ENCODE measurements at places on chromosomes 7 and 10.

DNA sequence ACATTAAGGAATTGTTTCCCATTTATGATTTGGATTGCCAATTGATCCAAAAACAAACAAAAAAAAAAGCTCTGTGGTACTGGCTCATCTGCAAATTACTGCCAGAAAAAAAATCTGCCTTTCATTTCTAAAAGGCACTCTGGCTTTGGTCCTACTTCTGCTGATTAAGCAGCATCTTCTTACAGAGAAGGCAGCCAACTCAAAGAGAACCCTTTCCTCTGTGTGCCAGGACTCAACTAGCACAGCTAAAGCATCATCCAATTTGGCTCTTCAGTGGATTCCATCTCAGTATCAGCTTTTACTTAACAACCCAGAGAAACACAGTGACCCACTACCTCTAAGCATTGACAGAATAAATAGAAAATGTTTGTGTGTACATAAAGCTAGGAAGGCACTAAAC lies 80.6 kb downstream of the GSAP start:
- DNase-seq: peak; percentile 85

DNA sequence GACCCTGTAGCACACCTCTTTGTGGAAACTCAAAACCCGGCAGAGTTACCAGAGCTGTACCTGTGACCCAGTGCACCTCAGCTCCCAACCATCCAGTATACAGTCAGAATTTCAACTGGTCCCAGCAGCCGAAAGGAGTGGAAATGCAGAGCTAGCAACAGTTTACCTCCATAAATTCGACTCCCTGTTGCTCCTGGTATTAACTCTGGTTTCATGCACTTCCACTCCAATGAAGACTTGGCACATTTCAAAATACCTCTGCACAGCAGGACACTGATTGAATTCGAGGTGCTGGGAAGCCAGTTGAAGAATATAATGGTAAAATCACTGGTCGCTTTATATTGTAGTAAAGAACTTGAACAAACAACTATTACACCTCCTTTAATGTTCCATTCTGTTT lies 17.9 kb upstream of the TIAL1 start:
- no peak for DNase-seq

DNA sequence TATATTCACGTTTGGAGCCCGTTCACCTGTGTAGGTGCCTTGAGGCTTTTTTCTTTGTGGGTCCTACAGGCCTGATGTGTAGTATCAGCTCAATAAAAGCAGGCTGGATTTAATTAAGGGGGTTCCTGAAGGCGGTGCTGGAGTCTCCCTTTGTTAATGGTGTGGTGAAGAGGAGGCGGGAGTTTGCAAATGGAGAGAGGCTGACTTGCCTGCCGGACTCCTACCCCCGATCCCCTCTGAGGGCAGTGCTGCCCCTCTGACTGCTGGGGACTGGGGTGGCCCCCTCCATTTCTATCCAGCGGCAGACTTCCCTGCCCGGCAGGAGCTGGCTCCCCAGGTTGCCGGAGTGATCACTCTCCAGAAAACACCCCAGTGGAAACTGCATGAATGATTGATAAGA lies 45.1 kb downstream of the ZMIZ1 start:
- no peak for DNase-seq

DNA sequence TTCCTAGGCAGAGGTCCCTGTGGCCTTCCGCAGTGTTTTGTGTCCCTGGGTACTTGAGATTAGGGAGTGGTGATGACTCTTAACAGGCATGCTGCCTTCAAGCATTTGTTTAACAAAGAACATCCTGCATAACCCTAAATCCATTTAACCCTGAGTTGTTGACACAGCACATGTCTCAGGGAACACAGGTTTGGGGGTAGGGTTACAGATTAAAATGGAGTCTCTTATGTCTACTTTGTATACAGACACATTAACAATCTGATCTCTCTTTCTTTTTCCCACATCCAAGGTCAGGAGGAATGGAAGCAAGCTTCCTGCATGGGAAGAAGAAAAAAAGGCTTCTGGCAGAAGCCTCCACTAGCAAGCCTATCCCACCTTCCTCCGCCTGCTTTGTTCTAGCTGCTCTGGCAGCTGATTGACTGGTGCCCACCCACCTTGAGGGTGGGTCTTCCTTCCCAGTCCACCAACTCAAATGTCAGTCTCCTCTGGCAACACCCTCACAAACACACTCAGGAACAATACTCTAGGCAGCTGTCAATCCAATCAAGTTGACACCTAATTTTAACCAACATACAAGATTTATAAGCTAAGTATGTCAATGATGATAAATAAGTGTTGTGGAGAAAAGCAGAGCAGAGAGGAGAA lies 176.5 kb upstream of the CCZ1B start:
- no peak for DNase-seq

GRCh38 chr7:27112955-27113949 lies 10.8 kb upstream of the HOXA2 start:
- peak; percentile 90 for DNase-seq

- no peak for DNase-seq
Measured at GRCh38 chr10:34543716-34544115, 271.4 kb downstream of the PARD3 start.

- DNase-seq: peak; percentile 70
Measured at GRCh38 chr10:17951868-17952371, at the start of gene SLC39A12. Gene SLC39A12 (plus strand): TSS chr10:17951918. CDS start chr10:17953277, 1,359 bp downstream.

DNA sequence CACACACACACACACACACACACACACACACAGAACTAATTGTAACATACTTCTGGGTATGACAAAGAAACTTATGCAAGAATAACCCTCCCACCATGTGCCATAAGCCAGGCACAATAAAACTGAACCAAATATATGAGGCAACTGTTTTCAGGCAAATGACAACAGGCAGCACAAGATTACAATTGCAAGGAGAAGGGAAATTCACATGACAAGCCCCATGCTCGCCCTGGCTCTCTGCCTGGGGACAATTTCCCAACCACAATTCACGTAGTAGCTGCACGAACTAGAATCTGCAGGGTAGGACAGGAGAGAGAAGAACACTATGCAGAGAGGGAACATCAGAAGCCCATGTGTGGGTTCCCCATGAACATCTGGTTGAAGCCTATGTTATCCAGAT lies 143.3 kb downstream of the CALN1 start:
- DNase-seq: no peak

DNA sequence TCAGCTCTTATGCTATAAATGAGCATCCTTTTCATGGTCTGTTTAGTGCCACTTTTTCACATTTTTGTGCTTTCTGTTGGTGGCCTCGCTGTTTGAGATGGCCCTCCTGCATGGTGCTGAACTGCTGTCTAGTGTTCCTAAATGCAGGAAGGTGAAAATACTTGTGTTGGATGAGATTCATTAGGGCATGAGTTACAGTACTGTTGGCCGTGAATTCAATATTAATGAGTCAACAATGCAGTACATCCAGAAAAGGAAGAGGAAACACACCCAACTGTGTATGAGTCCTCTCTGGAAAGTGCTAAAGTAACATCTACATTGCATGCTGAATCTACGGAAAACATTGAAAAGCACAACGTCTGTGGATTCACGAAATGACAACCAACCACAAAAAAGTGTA lies 124.0 kb downstream of the HERPUD2 start:
- DNase-seq: no peak

- DNase-seq: no peak
Measured at GRCh38 chr7:125568799-125569198, 639.2 kb upstream of the POT1 start.

DNA sequence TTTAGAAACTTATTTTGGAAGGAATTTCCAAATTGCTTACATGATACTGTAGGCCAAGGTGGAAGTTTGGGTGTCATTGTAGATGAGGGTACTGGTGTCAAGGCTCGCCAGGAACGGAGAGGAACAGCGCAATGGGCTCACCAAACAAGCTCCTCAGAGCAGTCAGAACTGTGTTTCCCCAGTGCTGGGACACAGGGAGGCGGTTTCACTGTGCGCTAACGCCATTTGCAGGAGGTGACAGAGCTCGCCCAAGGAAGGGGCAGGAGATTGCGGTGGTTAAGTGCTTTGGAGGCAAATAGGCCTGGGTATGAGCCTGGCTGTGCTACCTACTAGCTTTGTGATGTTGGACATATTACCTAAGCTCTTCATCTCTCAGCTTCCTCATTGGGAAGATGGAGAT lies 57.3 kb downstream of the HHEX start:
- no peak for DNase-seq

DNA sequence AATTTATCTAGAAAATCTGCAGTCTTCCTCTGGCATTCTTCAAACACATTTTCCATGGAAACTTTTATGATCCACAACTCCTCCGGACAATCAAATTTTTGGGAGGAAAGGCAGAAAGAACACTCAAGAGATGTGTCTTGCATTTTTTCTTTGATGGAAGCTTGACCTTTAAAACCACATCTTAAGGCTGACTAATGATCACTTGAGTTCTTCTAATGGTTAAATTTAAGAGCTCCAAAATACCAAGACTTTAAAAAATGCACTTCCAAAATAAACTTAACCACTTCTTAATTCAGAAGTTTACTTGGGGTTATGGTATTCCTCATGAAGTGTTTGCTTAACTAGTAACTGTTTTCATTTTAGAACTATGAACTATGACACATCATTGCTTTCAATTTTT lies 43.3 kb downstream of the ETV1 start:
- peak; percentile 56 for DNase-seq

GRCh38 chr7:28106321-28106829 lies 74.2 kb downstream of the JAZF1 start:
- DNase-seq: no peak

GRCh38 chr7:17229228-17229627 lies 69.2 kb upstream of the AHR start:
- DNase-seq: no peak

DNA sequence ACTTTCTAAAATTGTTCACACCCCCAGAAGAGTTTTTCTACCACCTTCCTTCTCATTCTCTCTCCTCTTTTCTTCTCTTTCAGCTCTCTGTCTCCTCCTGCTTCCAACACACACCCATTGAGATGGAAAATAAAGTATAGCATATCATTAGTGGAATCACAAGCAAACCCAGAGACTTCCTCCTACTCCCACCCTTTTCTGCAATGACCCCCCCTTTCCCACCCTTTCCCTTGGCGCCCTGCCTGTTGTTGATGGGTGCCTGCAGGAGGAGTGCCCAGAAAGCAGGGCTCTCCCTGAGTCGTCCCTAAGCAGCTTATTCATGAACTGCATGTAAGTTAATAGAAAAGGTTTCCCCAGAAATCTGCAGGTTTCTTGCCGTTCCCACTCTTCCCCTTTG lies 300.0 kb downstream of the PLXNA4 start:
- DNase-seq: no peak

- no peak for DNase-seq
Measured at GRCh38 chr7:158778471-158778870, 50.8 kb downstream of the ESYT2 start.

DNA sequence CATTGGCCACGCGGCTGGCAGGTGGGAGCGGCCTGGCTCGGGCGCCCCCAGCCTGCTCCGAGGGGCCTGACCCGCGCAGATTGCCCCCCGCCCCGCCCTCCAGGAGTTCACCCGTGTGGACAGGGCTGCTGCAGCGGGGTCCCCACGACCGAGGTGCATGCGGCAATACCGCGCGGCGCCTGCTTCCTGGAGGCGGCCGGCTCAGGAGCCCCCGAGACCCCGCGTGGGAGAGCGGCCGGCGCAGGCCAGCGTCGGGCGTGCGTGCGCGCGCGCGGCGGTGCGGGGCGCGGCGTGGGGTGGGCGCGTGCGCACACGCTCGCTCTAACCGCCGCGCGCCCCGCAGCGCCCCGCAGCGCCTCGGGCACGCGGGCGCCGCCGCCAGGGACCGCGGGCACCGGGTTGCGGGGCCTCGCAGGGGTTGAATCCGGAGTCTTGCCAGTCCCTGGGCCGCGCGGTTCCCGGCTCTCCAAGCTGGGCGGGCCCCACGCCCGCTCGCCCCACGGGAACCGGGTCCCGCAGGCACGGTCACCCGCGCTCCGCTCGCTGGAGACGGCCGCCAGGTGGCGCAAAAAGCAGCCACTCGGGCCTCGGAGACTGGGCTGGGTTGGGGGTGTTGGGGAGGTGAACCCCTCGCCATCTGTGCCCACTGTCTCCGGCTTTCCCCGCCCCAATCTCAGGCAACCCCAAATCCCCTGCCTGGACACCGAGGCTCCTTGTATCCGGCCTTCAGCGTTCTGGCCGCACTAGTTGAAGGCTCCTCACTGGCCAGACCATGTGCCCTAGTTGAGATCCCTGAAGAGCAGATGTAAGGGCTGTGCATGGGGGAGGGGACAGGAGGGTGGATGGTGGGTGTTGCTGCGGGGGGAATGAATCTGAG lies 1.3 kb upstream of the ACHE start:
- DNase-seq: no peak

- no peak for DNase-seq
Measured at GRCh38 chr7:96982586-96982985, 22.8 kb upstream of the DLX6 start.

GRCh38 chr10:69473304-69473990 lies 22.2 kb downstream of the TSPAN15 start:
- no peak for DNase-seq

- no peak for DNase-seq
Measured at GRCh38 chr10:114064151-114065048, 20.7 kb downstream of the ADRB1 start.

- DNase-seq: peak; percentile 18
Measured at GRCh38 chr7:28811008-28811407, 147.1 kb downstream of the TRIL start.

- DNase-seq: peak; percentile 40
Measured at GRCh38 chr7:135775230-135775629, 26.6 kb upstream of the FAM180A start.

GRCh38 chr10:130740915-130741750 lies 570.4 kb downstream of the TCERG1L start:
- DNase-seq: no peak

DNA sequence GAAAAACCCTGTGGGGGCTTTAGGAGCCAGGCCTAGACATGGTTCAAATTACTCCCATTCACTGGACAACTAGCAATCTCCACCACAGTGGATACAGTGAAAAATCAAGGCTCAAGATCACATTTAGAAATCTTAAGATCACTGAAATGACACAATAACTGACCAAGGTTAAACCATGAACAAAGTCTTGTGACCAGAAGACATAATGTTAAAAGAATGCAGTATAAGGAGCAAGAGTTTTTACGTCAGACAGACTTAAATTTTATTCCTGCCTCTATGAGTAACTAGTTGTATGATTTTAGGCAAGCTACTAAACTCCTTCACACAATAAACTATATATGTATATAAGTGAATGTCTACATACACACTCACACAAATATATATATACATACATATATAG lies 68.5 kb downstream of the MICU1 start:
- DNase-seq: peak; percentile 65

DNA sequence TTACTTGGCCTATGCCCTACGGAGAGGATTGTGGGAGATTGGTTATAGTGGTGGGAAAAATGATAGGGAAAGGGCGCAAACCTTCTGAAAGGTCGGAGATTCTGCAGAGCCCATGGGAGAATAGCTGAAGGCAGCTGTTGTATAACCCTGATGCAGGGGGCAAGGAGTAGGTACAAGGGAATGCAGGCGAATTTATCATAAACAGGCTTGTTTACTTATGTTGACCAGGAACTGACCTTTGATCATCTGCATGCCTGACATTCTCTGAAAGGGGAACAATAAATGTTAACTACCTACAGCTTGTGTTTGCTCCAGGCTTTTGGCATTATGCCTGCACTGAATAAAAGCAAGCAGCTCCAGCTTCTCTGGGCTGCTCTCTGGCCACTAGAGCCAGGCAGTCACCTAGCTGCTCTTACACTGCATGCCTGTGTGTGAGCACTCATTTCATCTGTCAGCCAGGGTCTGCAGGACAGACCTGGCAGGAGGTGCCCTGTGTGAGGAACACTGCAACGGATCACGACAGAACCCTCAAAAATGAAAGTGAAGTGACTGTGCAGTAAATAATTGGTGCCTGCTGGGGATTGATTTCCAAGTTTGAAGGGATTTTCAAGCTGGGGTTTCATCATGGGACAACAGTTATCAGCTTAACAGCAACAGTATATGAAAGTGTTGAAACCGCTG lies 31.1 kb upstream of the ABCA13 start:
- peak; percentile 25 for DNase-seq

- DNase-seq: no peak
Measured at GRCh38 chr10:87640043-87640442, 19.6 kb upstream of the PAPSS2 start.
